NCI-H1105 treated with DMSO at 0.1 percent for 48 hours (cell line): ENCODE measurements at places on chromosomes 16 and 17.
A peak's percentile ranks its signal among the peaks of the same experiment; 100 is the strongest.

GRCh38 chr17:18161207-18162145 lies 22.2 kb upstream of the ALKBH5 start:
- no peak for DNase-seq

GRCh38 chr17:50737118-50737698 lies 17.8 kb downstream of the LUC7L3 start:
- no peak for DNase-seq

DNA sequence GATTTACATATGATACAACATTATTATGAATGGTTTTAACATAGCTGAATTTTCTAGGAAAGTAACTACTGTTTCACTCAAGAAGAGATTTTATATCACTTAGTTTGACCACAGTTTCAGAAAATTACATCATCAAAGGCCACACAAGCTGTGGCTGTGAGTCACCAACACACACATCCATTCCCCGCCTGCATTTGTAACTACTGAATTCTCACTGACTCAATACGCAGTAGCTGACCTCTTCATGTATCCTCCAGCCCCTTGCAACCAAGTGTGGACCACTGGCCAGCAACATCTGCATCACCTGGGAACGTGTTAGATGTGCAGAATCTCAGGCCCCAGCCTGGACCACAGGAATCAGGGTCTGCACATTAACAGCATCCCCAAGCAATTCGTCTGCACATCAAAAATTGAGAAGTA lies 197.6 kb downstream of the XYLT1 start:
- DNase-seq = no peak

- DNase-seq = no peak
These were observed 45.8 kb downstream of the WDR45B start for GRCh38 chr17:82602487-82602886.

DNA sequence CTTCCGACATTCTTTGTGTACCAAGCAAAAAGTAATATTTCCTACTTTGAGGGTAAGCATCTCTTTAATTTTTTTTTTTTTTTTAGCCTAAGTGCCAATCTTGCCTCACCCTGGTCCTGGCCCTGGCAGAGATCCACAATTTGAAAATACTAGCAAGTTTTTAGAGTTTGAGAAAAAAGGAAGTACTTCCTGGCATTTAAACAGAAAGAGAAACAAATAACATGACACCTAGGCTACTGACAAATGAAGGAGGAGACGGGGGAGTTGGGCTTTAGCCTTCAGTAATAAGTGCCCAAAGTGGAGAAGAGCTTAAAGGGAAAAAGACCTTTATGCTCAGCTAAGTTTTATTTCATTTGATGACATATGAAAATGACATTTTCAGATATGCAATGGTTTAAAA lies 92.8 kb downstream of the HS3ST3A1 start:
- no peak for DNase-seq

DNA sequence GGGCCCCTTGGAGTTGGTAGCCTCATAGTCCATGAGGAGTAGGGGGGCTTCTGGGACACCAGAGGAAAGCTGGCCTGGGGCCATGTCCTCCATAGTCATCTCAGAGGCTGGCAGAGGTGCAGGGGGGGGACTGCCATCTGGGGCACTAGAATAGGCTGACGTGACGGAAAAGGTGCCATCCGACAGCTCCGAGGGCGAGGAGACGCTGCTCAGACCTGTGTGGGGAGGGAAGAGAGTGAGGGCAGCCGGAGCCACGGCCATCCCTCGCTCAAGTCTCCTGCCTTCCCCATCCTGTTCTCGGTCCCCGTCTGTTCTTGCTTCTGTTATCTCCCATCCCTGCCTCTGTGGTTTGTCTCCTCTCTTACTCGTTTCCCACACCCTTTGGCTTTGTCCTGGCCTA lies 4.7 kb upstream of the SPAG7 start:
- no peak for DNase-seq

GRCh38 chr17:65918916-65919315 lies 273.0 kb downstream of the CEP112 start:
- DNase-seq = no peak

DNA sequence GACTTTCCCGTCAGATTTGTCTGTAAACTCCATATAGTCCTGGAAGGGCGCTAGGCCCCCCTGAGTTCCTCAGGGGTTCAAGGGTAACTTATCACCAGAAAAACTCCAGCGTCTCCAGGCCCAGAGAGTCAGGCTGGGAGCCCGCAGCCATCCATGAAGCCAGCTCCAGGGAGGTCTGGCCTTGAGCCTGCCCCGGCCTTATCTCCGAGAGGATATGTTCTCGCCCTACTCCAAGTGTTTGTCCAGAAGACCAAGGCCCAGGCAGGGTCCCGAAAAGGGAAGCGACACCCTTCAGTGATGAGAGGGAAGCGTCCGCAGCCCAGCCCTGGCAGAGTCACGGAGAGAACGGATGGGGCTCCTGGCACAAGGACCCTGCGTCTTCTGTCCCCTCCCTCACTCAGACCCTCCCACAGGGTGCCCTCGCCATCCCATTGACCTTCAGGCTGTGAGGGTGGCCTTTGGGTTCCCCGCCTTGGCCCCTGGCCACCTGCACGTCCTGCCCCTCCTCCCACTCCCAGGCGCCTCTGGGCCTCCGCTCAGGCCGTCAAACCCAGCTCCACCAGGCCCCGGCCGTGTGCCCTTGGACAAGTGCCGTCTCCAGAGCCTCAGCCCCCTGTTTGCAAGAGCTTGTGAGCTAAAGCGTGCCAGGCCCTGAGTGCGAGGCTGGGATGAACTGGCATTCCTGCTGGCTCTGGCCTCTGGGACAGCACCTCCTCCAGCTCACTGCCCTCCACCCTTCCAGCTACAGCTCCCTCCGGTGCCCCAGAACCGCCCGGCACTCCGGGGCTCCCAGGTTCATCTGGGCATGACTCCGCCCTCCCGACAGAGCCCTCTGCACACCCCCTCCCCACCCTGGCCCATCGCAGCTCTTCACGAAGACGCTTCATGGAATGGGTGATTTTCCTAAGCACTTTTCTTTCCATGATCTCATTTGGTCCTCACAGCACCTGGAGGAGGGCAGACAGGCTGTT lies 83.4 kb downstream of the ZDHHC7 start:
- DNase-seq = no peak

- no peak for DNase-seq
These were observed 353.9 kb downstream of the CPPED1 start for GRCh38 chr16:12449795-12450194.

DNA sequence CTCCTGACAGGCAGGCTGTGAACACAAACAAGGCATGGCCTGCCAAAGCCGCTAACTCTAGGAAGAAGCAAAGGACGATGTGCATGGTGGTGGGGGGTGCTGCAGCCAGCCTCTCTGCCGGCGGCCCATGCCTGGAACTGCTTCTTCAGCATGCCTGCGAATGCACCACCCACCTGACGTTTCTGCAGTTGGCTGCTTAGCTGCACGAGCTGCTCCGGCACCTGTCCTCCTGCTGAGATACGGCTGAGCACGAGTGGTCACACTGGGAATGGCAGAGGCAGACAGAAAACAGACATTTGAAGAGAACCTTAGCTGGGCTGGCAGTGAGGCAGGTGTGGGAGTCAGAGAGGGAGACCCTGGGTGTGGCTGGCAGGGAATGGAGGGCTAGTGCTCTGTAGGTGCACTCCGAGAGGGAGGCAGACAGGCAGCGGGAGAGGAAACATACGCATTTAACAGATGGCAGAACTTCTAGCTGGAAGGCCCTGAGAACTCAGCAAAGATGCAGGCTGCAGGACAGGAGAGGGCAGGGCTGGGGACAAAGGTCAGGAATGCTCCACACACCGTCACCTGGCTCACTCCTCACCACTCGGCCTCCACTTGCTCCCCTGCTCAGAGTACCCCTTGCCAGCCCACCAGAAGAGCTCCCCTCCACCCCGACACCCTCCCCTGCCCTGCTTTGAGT lies 5.2 kb downstream of the FLCN start:
- DNase-seq = no peak

- DNase-seq = no peak
These were observed 7.6 kb upstream of the PHKG2 start for GRCh38 chr16:30740364-30741251.

GRCh38 chr17:61928101-61928436 lies 287 bp upstream of the INTS2 start:
- DNase-seq = no peak

- DNase-seq = no peak
These were observed 334.9 kb downstream of the WWOX start for GRCh38 chr16:78434401-78434800.

DNA sequence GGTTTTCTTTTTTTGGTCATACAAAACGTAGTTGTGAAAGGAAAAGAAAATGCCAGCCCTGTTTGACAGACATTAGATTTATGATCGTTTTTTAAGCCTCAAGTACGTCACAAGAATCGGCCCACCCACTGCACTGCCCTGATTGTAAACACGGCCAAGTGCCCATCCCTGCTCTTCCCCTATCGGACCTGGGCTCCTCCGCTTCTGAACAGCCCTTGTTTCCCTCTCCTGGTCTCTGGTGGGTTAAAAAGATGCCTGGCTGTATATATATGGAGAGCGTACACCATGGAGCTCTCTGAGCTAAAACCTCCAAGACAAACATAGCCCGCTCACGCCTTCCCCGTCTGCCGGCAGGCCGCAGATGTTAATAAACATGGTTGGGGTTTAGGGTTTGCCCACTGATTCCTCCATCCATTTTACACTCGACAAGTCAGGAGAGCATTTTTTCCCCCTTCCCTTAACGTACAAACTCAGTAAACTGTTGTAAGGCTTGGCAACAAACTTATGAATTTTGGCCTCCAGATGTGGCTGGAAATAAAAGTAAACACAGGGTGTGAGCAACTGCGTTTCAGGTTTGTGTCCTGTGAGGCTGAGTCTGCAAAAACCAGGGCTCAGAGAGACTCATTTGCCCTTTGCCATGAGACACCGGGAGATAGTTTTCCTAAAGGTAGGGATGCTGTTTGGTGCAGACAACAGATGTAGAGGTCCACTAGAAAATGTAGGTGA lies 325.9 kb downstream of the SOX9 start:
- DNase-seq = no peak

- peak; percentile 50 for DNase-seq
These were observed 2.0 kb downstream of the HOXB8 start for GRCh38 chr17:48612854-48613691.
